ENCODE measurements at places on chromosomes 7 and 10.

DNA sequence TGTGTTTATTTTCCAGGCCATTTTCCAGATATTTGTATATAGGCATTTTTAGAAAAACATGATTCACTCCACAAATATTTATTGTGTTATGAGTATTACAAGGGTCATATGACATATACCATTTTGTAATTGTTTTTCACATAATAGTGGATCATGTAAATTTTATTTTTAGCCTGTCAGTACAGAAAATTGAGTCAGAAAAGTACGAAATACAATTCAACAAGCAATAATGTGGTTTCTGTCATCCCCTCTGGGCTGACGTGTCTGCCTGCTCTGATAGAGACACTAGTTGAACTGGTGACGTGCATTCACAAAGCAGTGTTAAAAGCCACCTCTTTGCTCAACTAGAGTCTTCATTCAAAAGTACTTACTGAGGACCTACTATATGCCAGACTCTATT lies 97.9 kb upstream of the STEAP1B start:
- DNase-seq = no peak

GRCh38 chr10:102402512-102402896 lies 7.0 kb downstream of the NFKB2 start:
- DNase-seq = no peak

DNA sequence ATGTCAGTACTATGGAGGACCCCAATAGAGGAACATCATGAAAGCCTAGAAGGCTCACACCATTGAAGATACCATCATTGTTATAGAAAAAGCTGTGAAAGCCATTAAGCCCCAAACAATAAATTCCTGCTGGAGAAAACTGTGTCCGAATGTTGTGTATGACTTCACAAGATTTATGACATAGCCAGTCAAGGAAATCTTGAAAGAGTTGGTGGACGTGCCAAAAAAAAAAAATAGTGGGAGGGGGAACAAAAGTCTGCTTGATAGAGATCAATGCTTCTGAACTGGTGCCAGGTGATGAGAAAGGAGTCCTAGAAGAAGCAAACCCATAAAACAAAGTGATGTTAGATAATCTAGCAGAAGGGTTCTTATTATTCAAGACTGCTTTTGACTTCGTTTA lies 41.2 kb downstream of the RALA start:
- DNase-seq = no peak

GRCh38 chr7:29480451-29480850 lies 83.2 kb upstream of the PRR15 start:
- no peak for DNase-seq

GRCh38 chr7:135731-136645 lies 56.4 kb upstream of the FAM20C start:
- no peak for DNase-seq

DNA sequence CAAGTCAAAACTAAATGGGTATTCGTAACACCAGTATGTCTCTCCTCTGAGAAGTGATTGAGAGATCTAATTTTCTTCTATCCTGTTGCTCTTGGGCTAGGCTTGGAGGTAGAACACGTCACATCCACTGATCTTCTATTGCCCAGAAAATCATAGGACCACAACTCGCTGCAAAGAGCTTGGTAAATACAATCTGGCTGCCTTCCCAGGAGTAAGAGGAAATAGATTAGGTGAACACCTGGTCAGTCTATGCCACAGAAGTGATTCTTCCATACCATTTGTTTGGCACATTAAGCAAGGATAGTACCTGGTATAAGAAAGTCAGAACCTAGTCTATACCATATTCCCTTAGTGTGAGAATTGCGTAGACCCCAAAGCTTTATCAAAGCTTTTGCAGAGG lies 129.3 kb upstream of the PHYHIPL start:
- DNase-seq = no peak

All from effector CD4-positive, alpha-beta T cell (primary cell).